T-helper 1 cell (primary cell): ENCODE measurements at places on chromosomes 7 and 10.

DNA sequence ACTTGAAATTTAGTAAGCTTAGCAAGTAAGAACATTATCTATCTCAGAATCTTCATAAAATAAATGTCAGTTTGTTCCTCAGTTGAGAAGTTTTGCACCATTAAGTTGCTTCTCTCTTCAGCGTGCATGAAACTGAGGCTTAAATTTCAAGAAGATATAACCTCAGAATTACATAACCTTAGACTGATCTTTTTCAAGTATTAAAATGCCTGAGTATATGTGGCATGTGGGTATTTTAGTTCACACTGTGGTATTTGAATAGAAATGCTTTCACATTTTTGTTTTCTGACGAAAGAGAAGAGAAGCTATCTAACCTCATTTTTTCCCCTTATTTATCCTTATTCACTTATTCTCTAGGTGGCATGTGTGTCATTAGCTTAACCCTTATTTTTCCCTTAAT is 104.1 kb downstream of the PHF14 start:
- no peak for DNase-seq

GRCh38 chr7:1232103-1232466 is 587 bp upstream of the UNCX start:
- DNase-seq = no peak

- DNase-seq = no peak
Observed at GRCh38 chr10:121113385-121113696, 262.2 kb downstream of the WDR11 start.

DNA sequence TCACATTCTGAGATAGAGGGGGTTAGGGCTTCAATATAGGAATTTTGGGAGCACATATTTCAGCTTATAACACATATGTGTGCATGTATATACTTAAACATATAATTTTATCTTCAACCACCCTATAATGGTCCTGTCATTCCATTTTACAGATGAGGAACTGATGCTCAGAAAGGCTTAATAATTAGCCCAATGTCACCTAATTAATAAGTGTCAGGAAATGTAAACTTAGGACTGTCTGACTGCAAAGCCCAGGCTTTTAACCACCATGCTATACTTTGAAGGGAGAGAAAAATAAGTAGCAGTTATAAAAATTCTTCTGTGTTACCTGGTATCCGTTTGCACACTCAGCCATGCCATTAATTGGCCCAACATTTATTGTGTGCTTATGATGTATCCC is 172.6 kb downstream of the SKIDA1 start:
- DNase-seq = no peak

- peak; percentile 85 for DNase-seq
Observed at GRCh38 chr10:97632949-97633884, at the start of gene MORN4. Gene MORN4 (minus strand): TSS chr10:97633500. CDS start chr10:97619653, 13,847 bp downstream.

GRCh38 chr7:13743226-13743625 is 246.2 kb downstream of the ETV1 start:
- no peak for DNase-seq

DNA sequence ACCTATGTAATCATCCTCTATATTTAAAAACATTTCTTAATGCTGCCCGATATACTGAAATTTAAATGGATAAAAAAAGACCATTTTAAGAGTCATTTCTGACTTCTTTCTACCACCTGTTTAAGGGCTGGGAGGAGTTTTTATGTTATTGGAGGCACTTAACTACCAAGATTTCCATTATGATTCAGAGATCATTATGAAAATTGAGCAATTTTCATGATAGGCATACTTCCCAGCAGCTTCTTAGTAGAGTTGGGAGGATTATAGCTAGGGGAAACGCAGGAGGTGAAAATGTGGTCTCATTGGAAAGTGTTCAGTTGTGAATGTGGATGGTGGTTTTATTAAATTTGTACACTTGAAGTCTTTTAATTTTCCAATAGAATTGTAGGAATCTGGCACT is 28.4 kb upstream of the FAM204A start:
- no peak for DNase-seq

GRCh38 chr10:107473225-107473624 is 308.7 kb upstream of the SORCS1 start:
- no peak for DNase-seq

- DNase-seq = peak; percentile 16
Observed at GRCh38 chr10:1454428-1454827, 282.9 kb downstream of the ADARB2 start.

GRCh38 chr10:74652664-74653063 is 173.7 kb upstream of the KAT6B start:
- no peak for DNase-seq

DNA sequence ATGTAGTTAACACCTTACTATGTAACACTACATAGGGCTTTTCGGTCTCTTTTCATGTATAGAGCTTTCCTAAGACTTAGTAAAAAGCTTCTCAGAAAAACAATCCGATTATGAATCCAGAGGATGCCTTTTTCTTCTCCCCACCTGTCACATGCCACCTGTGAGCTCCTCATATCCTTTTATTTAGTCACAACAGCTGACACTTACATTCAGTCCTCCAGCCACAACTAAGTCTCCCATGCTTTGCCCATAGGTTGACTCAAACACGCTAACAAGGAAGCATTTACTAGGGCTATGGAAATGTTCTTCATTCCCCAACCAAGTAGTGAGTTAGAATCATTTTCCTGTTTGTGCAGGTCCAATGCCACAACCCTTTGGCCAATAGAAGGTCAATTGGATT is 7.9 kb downstream of the ENO4 start:
- DNase-seq = no peak

- no peak for DNase-seq
Observed at GRCh38 chr10:126659750-126660149, 10.7 kb downstream of the C10orf90 start.

GRCh38 chr7:2710901-2711551 is 23.0 kb downstream of the AMZ1 start:
- DNase-seq = peak; percentile 20

DNA sequence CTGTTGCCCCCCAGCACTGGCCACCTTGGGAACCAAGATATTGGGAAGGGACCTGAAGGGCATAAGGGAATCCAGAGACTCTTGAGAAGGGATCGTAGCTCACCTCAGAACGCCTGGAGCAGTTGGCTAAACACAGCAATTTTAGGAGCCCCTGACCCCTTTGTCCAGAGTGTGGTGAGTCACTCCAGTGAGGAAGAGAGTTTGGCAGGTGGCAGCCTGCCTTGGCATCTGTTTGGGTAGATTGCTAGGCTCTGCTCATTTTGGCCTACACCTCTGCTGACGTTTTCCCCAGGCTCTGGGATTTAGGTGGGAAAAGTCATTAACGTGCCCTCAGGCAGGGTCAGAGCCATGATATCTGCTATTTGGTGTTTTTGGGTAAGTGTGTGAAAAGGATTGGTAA is 100.6 kb downstream of the GRB10 start:
- no peak for DNase-seq

GRCh38 chr7:67306331-67306730 is 309.7 kb downstream of the TYW1 start:
- DNase-seq = no peak

DNA sequence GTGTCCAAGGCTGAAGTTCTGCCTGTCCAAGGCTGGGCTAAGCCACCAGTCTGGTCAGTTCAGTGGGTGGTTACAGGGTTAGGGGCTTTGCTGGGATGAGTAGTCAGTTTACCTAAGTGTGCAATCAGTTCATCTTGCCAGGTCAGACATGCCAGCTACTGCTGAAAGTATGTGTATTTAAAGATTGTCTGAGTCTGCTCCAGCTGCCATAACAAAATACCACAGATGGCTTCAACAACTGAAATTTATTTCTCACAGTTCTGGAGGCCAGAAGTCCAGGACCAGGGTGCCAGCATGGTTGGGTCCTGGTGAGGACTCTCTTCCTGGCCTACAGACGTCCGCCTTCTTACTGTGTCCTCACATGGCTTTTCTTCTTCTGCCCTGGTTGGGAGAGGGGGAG is 52.4 kb upstream of the TNS3 start:
- DNase-seq = no peak

DNA sequence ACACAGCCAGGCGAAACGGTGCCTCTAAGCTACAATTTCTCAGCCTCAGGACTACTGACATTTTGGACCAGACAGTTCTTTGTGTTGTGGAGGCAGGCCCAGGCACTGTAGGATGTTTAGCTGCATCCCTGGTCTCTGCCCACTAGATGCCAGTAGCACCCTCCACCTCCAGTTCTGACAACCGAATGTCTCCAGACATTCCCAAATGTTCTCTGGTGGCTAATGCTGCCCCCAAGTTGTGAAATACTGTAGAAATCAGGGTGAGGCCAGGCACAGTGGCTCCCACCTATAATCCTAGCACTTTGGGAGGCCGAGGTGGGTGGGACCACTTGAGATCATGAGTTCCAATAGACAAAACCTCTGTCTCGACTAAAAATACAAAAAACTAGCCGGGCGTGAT is 18.2 kb downstream of the HNRNPF start:
- DNase-seq = no peak

GRCh38 chr7:1382553-1383397 is 76.5 kb downstream of the MICALL2 start:
- no peak for DNase-seq

DNA sequence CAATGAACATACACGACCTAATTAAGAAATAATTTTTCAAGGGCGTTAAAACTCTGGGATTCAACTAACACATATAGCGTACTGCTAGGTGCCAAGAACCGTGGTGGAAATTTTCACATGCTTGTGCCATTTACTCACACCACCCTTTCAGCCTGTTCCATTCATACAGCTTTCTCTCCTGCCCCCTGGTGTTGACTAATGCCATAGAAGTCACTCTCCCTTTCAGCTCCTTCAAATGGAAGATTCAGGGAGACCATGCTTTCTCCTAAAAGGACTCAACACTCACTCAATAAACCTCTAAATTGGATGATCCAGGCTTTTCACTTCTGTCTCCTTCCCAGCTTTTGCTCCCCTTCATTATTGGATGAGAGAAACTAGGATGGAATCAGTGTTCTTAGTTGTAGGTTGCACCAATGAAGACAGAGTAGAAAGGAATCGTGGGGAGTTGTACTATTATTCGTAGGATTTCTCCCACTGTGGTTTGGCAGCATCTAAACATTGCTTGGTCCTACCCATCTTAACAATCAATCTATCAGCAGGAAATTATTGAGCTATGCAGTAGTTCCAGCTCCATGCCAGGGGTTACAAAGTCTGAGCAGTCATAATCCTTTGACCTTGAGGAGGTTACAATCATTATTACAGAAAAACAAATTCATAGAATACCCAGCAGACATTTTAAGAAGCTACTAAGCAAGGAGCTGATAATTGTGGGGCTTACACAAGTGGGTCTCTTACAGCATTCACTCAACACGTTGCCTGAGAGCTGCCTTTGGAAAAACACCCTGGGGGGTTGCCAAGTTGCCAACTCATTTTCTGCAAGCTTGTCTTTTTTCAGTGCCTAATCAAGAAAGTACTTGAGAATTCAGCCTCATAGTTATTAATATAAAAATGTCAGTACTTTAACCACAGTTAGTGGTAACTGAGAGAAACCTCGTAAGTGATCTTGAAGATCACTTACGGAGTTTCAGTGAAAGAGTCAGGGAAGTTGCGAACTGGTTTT is 2.8 kb upstream of the PPP1R3C start:
- DNase-seq = peak; percentile 39

- DNase-seq = no peak
Observed at GRCh38 chr7:149778696-149779501, 5.5 kb upstream of the ZNF467 start.

GRCh38 chr10:132130286-132131265 is 56.2 kb upstream of the DPYSL4 start:
- DNase-seq = no peak

DNA sequence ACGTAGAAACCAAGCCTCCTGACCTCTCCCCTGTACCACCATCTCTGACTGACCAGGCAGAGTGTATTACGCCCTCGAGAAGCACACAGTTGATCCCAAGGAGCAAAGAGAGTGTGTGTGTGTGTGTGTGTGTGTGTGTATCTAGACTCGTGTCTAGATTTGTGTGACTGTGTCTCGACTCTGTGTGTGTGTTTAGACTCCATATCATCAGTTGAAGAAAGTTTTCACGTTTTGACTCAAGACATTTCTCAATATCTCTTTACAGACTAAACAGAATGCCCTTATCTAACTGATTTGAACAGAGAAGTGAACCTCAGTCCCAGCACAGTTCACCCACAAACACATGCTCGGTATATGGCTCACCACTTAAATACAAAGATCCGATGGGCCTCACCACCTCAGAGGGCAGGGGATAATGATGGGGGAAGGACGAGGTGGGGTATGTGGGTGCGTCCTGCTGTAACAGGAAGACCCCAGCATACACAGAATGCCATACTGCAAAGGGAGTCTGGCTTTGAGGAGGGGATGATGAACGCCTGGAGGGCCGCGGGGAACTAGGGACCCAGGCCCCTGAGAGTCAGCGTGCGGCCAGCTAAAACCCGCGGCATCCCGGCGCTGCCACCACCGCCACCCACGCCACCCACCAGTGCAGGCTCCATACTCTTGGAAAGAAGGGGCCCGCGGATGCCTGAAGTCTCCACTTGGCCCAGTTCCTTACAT is 780 bp downstream of the ALDH18A1 start:
- no peak for DNase-seq

DNA sequence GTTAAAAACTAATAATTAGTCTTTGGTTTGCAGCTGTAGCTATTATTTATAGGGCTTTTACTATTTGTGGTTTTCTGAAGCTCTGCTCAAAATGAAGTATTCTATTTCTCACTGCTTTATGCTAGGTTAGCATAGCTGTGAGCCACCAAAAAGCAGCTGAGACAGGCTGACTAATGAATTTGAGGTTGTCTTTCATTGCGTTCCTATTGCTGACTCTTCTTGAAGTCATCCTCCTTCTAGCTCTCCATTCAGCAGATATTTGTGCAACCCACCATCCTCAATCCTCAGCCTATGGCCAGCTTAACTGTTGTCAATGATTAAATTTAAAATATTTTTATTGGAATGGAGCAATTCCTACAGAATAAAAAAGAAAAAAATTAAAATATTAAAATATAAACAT is 2.1 kb upstream of the RALA start:
- DNase-seq = no peak

DNA sequence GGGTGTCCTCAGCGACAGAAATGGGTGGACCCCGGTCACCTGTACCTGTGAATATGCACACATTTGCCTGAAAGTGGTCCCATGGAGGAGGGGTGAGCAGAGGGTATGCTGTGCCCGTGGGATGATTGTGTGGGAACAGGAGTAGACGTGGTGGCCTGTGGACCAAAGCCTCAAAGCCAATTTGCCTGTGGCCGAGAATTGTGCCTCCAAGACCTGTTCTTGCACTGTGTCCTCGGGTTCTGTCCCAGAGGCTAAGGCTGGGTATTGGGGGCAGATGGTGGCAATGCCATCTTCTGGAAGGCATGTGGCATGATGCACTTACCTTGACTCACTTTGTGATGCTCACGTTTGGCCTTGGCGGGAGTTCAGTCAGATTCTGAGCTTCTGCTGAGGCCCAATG is 351.0 kb downstream of the TCERG1L start:
- no peak for DNase-seq

DNA sequence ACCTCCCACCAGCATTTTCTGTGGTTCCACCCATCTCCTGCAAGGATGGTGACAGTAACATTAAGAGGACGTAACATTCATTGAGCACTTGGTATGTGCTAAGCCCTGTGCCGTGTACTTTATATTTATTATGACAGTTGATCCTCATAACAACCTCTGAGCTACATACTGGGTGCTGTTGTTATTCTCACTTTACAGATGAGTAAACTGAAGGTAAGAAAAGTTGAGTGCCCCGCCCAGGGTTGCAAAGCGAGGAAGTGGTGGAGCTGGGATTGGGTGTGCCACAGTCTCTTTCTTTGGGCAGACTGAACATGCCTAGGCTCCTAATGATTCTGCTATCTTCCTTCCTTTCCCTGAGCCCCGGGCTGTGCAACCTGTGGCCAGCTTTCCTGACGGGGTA is 107.4 kb downstream of the SH3PXD2A start:
- DNase-seq = peak; percentile 88
